Caki2 (cell line): ENCODE measurements at places on chromosomes 6 and 20.

DNA sequence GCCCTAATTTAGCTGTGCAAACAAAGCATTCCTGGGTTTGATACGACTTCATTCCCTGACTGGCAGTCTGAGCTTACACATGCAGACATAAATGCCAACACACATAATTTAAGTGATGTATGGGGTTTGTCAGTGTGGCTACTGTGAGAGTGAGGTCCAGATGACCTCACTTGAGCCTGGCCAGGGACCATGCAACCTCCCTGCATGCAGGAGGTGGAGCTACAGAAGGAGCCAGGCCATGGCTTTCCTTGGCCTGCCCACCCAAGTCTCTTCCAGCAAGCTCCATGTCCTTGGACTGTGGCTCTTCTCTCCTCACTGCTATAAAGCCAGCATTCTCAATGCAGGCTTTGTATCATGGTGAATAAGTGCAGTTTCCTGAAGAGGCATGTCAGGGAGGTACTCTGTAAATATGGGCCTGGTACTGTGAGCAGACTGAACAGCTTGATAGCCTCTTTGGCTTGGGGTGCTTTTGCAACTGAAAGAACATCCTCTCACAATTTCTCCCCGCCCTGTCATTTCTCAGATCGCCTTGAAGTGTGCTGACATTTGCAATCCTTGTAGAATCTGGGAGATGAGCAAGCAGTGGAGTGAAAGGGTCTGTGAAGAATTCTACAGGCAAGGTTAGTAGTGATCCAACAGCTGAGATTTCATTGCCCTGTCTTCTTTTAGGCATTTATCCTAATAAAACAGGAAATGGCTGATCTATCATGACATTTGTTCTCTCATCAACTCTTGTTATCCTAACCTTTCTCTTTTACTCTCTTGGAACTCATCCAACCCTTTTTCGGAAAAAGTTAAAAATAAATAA is 69.2 kb downstream of the MTFR2 start:
- no peak for DNase-seq

DNA sequence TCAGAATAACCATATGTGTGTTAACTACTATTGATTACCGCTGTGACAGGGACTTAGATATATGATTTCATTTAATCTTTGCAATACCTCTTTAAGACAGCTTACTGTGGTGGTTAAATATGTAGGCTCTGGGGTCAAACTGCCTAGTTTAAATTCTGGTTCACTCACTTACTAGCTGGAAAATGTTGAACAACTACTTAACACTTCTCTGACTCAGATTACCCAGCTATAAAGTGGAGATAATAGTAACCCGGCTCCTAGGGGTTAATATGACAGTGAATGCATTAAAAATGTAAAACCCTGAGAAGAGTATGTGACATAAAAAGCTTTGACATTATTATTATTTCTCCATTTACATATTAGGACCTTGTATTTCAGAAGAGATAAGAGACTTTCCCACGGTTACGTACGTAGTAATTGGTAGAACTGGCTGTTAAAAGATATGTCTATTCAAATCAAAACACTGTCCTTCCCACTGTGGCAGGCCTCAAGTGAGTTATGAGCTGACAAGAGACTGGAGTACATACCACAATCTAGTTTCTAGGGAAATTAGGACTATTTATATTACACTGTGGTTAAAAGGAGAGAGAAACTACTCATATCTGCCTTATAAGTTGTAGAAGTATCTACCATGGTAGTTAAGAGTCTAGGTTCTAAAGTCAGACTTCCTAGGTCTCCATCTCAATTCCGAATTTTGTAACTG is 4.4 kb upstream of the PLCB1 start:
- no peak for DNase-seq

- DNase-seq = no peak
Measured at GRCh38 chr6:72064399-72064975, 178.1 kb downstream of the RIMS1 start.

DNA sequence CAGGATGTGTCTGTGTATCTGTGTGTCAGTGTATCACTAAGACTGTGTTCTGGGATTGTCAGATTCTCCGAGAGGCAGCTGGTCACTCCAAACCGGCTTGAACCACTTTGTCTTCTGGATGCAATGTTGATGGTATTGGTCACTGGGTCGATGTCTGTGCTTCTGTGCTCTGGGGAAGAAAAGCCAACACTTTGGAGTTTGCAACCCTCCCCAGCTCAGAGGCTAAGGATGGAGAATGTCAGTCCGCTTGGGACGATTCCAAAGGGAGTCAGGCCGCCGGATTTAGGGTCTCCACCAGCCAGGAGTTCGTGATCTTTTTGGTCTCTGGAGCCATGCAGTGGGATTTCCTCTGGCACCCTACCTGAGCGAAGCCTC is 5.2 kb downstream of the MAFB start:
- no peak for DNase-seq

GRCh38 chr6:152186840-152187239 is 379.4 kb downstream of the ESR1 start:
- DNase-seq = no peak

- no peak for DNase-seq
Measured at GRCh38 chr6:149699150-149699549, 18.8 kb downstream of the LATS1 start.

GRCh38 chr20:44481719-44482416 is 6.2 kb downstream of the TTPAL start:
- DNase-seq = no peak

- no peak for DNase-seq
Measured at GRCh38 chr6:48061265-48061990, 49.6 kb downstream of the PTCHD4 start.

- no peak for DNase-seq
Measured at GRCh38 chr20:23679133-23680092, 9.4 kb downstream of the CST4 start.

GRCh38 chr20:17935761-17936160 is 32.8 kb downstream of the SNX5 start:
- DNase-seq = no peak

- DNase-seq = no peak
Measured at GRCh38 chr6:140183881-140184280, 809.4 kb upstream of the CITED2 start.

DNA sequence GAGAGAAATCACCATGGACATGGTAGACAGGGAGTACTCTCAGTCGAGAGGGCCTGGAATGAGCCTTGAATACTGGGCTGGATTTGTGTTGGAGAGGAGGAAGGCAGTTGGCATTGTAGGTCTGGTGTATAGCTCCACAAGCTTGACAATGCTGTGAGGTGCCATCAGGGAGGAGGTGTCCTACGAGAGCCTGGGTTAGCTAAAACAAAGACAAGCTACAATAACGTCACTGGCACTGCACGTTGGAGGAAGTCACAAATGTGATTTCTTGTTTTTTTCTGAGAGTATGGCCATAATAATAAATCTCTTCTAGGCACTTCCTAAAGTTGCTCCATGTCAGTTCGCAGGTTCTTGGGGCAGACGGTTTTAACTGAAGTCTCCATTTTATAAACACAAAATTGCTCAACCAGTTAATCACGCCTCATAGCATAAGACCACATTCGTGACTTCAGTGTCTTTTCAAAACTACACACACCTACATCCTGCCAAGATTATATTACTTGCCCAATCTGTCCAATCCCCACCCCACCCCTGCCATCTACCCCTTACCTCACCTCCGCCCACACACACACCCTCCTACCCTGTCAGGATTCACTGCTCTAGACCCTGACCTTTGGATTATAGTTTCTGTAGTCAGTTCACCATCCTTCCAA is 4.4 kb upstream of the HLA-DMB start:
- DNase-seq = no peak

GRCh38 chr6:100458841-100459591 is 5.7 kb downstream of the SIM1 start:
- no peak for DNase-seq

DNA sequence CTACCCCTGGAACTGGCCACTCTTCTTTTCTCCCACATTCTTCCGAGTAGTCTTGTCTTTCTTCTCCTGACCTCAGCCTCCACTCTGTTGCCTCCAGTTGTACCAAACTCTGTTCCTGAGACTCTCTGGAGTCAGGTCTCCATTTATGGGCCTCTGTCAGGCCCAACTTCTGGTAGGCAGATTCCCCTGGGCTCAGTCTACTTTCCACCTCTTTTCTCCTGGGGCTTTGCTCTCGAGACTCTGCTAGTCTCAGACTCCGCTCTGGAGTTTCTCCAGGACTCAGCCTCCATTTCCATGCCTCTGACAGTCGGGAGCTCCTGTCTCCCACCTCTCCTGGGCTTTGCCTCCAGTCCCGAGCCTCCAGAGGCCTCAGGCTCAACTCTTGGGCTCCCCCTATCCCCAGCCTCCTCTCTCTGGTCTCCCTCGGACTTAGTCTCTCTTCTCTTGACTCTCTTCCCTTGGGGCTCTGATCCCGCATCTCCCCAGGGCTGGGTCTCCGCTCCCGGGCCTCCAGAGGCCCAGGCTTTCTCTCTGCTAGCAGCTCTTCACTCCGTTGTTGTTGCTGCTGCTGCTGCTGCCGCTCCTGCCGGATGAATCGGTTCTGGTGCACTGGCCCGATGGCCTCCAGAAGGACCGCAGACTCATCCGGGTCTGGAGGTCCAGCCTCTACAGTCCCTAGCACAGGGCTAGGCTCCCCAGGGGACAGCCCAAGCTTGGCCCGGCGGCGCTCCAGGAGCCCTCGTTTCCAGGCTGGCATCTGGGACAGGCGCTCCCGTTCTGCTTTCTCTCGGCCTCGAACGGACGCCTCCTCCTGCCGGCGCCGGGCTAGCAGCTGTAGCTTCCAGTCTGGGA is 1.1 kb downstream of the PPP1R18 start:
- no peak for DNase-seq

- DNase-seq = no peak
Measured at GRCh38 chr6:139172567-139172966, 37.7 kb downstream of the HECA start.

- no peak for DNase-seq
Measured at GRCh38 chr6:157068691-157069324, 254.5 kb downstream of the TMEM242 start.

DNA sequence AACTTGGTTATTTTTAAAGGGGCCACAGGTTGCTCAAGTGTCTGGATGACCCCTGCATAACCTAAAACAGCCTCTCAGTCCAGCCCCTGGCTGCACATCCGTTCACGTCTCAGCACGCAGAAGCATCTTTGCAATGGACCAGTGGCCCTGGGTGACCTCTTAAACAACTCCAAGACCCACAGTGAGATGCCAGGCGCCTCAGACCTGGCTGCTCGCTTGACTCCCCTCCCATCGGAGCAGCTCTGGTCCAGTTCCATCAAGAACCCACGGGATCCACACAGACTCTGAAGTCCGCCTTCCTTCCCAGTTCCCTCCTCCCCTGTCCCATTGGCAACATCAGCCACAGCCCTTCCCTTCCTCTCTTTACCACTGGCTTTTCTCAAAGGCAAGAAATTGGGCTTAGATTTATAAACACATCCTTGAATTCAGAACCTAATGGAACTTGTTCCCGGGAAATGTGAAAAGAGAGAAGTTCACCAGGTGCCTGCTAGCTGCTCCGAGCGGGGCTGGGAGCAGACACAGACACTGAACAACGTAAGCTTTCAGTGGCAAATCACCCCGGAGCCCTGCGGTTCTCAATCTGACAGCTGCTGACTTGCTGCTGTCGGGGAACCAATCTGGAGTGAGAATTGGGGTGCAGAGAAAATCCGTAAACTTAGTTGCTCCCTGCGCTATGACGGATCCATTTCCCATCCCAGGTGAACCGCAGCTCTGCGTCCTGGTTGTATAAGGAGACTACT is 39.6 kb upstream of the MPC1 start:
- no peak for DNase-seq

DNA sequence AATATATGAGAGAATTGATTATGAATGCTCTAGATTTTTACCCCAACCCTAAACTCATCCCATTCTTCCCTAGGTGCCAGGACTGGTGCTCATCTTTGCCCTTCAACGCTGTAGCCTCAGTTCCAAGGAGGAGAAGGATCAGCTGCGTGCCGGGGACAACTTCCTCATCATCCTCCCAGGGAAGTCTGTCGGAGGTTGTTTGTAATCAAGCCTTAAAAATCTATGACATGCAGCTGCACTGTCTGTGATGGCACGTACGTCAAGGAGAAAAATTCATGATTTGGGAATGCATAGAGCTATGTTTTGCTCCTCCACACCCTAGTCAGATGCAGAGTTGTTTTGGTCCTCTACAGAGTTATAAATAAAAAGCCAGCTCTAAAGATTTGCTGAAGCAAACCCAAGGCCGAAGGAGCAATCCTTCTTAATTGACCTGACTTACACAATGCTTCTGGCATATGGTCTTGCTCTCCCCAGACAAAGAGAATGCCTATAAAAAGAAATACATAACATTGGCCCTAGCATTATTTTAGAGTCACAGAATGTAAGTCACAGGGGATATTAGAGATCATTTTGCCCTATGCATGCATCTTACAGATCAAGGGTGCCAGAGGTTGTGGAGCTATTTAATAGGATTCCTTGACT is 244.2 kb downstream of the HIVEP2 start:
- DNase-seq = no peak

DNA sequence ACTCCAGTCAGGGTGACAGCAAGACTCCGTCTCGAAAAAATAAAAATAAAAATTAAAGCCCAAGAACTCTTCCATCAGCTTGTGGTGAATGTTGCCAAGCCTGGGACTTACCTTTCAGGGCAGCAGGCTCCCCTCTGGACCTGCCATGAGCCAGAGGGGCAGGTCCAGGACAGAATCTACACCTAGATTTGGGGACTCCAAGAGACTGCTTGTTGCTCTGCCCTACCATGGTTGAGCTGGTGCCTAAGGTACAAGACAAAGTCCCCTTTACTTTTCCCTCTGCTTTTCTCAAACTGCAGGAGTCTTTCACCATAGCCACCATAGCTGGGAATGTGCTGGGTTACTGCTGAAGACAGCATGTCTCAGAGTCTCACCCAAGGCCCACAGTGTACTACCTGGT is 9.2 kb downstream of the C6orf15 start:
- DNase-seq = no peak

- DNase-seq = no peak
Measured at GRCh38 chr20:63117151-63117550, 98.8 kb downstream of the YTHDF1 start.

DNA sequence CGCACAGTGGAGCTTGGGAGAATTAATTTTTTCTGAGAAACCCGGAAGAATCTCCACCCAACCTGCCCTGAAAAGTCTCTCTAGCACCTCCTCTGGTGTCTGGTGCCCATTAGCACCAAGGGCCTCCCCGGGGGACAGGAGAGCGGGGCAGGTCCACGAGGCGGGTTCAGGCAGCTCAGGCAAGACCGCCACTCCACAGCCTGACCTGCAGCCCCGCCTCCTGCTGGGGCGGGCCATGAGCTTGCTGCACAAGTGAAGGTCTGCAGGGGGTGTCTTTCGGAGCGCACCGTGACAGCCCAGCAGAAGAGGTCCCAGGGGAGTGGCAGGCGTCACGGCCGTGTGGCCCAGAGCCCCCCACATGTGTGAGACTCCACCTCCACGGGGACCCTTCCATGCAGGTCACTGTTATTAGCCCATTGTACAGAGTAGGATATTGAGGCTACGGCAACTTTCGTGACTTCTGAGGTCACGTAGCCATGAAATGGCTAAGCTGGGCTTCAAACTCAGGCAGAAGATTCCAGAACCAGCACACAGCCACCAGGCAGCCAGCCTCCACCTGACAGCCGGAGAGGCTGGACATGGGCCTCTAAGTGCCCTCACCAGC is 63.9 kb upstream of the SLCO4A1 start:
- DNase-seq = no peak

- DNase-seq = peak; percentile 25
Measured at GRCh38 chr6:147022041-147022440, 182.2 kb upstream of the STXBP5 start.
